Left lung (tissue), 14 donors: ENCODE measurements at places on chromosomes 16 and 17. TPM values are rescaled to one million over a fixed set of nuclear protein-coding genes. Genes with fewer than 3 reads are reported as not detected.

DNA sequence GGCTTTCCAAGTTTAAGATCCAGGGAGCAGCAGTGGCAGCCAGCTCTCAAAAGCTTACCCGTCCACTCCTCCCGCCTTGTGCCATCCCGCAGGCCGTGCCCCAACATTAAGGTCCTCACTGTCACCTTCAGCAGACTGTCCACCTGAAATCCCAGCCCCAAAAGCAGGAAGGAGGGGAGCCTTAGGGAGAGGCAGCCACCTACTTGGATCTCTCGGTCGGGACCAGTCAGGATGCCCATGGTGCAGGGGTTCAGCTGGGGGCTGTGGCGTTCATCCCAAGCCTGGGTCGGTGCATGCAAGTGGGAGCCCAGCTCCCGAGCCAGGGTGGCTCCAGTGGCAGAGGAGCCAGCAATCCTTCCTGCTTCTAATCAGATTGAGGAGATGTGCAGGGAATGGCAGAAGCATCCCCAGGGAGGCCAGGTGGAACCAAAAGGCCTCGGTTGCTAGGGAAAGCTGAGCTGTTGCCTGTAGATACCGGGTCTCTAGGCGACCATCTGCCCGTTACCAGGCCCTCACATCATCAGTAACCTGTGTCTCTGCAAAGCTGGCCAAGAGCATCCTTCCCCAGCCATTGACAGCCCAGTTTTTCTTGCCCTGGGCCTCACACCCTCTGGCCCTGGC lies 24.6 kb downstream of the CNGB1 start:
- no peak for DNase-seq

- no peak for DNase-seq
Observed at GRCh38 chr17:79866791-79867518, 27.7 kb upstream of the CBX4 start.

GRCh38 chr17:68868708-68869107 lies 86.5 kb downstream of the ABCA8 start:
- DNase-seq, result no peak

- DNase-seq, result no peak
Observed at GRCh38 chr16:12386192-12386591, 409.7 kb downstream of the SNX29 start.

GRCh38 chr17:80989586-80989913 lies 2.1 kb upstream of the CHMP6 start:
- DNase-seq, result no peak

- peak; percentile 29 for DNase-seq
Observed at GRCh38 chr17:83181991-83182619, 102.7 kb downstream of the METRNL start.

GRCh38 chr17:74763565-74764387 lies 12.4 kb downstream of the NAT9 start:
- peak; percentile 40 for DNase-seq

- DNase-seq, result no peak
Observed at GRCh38 chr17:42617956-42618431, 8.5 kb downstream of the TUBG1 start.

DNA sequence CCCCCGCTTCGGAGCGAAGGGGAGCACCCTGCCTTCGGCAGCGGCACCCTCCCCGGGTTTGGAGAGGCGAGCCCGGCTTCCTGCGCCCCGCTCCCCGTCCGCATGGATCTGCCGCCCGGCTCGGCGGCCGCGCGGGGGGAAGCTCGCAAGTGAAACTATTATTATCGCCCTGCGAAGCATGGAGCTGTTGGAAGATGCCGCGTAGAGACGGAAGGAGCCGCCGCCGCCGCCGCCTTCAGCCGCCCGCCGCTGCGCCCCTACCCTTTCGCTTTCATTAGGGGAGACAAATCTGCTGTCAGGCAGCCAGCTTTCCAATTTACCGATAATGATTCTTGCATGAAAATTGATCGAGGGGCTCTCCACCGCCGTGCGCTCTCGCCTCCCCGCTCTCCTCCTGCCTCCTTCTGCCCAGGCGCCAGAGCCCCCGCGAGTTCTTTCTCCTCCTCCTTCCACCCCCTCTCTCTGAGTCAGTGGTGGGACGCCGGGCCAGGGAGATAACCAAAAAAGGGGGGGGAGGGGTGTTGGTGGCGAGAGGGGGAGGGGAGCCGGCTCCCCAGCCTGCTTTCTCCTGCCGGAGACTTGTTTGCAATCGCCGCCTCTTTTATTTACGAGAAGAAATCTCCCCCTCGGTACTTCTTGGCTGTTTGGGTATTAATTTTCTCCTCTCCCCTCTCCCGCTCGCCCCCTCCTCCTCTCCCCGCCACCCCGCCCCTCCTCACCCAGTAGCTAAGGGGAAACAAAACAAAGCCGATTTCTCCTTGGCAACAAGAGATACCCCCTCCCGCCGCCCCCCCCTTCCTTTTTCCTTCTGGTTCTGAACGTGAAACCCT lies 58.0 kb upstream of the GSE1 start:
- DNase-seq, result peak; percentile 92

DNA sequence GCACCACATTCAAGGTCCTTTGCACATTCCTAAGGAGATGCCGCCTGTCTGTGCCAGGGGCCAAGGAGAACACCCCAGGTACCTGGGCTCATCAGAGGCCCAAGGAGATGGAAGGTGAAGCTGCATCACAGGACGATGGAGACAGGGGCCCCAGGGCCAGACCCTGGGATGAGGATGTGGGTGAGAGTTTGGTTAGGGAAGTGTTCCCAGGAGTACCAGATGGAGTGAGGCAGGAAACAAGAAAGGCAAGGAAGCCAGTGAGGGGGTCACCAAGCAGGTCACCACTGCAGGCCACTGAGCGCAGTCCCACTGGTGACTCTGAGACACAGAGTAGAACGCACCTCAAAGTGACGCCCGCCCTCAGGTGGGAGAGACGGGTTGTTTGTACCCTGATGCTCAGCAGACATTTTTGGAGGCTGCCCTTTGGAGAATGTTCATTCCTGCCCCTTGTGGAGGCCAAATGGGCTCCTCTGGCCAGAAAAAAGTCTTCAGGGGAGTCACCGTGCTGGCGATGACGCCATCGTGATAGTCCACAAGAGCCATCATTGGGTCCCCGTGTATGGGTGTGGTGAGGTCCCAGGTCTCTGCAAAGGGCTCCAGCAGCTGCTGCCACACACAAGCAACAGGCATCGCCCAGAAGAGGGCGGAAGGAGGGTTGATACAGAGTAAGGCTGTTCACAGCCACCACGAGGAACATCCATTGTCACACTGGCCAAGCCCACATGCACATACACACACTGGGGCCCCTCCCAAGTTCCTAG lies 57.5 kb downstream of the BEAN1 start:
- no peak for DNase-seq

GRCh38 chr16:70432356-70432722 lies 6.6 kb downstream of the ST3GAL2 start:
- DNase-seq, result no peak

DNA sequence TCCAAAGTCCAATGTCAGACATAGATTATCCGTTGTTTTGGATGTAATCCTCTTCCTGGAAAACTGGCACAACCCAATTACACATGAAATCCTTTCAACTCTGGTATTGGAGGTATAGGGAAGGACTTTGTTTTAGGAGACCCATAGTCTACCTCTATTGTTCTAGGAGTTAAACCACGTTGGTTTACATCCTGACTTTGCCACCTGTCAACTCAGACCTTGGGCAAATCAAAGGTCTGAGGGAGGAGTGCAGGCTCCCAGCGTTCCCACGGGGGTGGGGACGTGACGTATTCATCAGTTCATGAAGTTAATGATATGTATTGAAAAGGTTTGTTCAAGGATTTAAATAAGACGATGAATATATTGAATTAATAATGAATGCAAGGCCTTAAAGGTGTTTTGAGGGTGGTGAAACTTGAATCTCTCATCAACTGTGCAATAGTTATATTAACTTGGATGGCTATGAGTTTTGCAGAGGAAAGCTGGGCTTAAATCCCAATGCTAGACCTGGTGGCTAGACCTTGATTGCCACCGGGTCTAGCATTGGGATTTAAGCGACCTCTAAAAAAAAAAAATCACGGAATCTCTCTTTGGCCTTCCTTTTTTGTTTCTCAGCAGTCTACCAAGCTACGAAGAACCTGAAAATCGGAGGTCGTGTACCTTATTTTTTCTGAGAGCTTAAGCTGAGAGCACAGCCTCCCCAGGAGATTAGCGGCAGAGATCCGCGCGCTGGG lies 744 bp upstream of the NF1 start:
- DNase-seq, result no peak

GRCh38 chr17:72846399-72846798 lies 246.1 kb downstream of the SLC39A11 start:
- DNase-seq, result no peak

DNA sequence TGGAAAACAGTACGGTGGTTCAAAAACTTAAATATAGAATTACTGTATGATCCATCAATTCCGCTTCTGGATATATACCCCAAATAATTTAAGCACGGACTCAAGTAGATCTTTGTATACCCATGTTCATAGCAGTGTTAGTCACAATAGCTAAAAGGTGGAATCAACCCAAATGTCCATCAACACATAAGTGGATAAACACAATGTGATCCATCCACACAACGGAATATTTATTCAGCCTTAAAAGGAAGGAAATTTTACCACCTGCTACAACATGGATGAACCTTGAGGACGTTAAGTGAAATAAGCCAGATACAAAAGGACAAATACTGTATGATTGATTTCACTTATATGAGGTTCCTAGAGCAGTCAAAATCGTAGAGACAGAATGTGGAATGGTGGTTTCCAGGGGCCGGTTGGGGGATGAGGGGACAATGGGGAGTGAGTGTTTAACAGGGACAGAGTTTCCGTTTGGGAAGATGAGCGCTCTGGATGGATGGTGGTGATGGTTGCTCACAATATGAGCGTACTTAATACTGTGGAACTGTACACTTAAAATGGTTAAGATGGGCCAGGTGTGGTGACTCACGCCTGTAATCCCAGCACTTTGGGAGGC lies 5.4 kb upstream of the RNF222 start:
- no peak for DNase-seq

DNA sequence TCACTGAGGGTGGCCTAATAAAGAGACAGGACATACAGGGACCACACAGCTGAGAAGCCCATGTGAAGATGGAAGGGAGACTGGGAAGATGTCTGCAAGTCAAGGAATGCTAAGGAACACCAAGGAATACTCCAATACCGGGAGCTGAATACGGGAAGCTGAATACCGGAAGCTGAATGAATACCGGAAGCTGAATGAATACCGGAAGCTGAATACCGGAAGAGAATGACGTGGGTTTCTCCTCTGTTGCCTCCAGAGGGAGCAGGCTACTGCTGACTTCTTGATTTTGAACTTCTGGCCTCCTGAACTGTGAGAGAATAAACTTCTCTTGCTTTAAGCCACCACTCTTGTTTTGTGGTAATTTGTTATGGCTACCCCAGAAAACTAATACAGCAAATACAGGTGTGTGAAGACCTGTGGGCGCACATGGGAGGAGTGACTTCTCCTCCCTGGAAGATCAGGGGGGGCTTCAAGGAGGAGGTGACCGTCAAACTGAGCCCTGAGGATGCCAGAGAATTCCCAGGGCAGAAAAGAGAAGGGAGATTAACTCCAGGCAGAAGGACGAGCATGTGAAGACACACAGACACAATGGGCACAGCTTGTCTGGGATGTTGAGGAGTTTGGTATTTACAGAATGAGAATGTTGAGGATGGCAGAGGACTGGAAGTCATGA lies 259.9 kb downstream of the IRF8 start:
- DNase-seq, result no peak

DNA sequence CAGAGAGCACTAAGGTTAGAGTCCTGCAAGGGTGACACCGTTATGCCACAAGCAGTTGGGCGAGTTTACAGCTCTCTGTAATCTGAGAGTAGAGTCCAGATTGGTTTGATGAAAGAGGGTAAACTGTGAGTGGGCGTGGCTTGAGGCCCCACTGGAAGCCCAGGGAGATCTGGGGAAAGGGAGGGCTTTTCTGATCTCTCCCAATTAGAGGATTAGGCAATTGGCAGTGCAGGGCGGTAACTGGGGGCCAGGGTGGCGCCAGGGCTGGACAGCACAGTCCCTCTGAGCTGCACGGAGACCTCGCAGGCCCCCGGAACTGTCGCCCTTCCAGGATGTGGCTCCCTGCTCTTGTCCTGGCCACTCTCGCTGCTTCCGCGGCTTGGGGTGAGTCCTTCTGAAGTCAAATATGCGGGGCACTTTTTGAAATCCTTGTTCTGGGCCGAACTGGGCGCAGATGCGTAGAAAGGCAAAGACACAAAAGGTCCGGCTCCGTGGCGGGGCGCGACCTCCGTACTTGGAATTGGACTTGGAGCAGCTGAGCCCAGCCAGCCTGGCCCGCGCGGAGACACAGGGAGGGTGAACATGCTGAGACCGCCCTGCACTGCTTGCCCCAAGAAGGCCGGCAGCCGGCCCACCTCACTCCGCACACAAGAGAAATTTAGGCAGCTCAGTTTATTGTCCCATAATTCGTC lies 72.4 kb downstream of the CES1 start:
- DNase-seq, result peak; percentile 42

DNA sequence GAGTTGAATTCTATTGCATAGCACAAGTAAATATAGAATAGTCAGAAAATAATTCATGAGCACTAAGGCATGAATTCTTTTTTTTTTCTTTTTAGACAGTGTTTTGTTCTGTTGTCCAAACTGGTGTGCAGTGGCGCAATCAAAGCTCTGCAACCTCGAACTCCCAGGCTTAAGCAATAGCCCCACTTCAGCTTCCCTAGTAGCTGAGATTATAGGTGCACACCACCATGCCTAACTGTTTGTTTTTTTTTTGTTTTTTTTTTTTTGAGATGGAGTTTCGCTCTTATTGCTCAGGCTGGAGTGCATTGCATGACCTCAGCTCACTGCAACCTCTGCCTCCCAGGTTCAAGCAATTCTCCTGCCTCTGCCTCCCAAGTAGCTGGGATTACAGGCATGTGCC lies 16.6 kb downstream of the TUBD1 start:
- DNase-seq, result no peak

DNA sequence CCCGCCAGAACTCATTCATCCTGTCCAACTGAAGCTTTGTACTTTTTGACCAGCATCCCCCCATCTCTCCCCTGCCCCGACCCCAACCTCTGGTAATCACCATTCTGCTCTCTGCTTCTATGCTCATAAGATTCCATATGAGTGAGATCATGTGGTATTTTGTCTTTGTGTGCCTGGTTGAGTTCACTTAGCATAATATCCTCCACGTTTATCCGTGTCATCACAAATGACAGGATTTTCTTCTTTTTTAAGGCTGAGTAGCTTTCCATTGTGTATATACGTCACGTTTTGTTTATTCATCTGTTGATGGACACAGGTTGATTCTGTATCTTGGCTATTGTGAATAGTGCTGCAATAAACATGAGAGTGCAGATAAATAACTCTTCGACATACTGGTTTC lies 278.9 kb downstream of the SNX29 start:
- no peak for DNase-seq

The CACNA1G gene
- 4.3 TPM for total RNA-seq

The CD300A gene
- 35.5 TPM for total RNA-seq

The SHBG gene
- total RNA-seq, result not detected

The C16orf95 gene
- total RNA-seq, result 6.7 TPM

The TSPAN10 gene
- total RNA-seq, result 1.6 TPM

The AIPL1 gene
- total RNA-seq, result not detected

The HAS3 gene
- total RNA-seq, result 40.2 TPM

The HS3ST6 gene
- 1.4 TPM for total RNA-seq

The SLC38A8 gene
- total RNA-seq, result 0.65 TPM

The TEKT5 gene
- not detected for total RNA-seq

The FBXL19 gene
- 18.7 TPM for total RNA-seq

The FN3K gene
- total RNA-seq, result 28.1 TPM

The SLFN12 gene
- 28.0 TPM for total RNA-seq

The PAM16 gene
- total RNA-seq, result 26.2 TPM

The CA5A gene
- total RNA-seq, result 0.09 TPM

The FAM117A gene
- 11.9 TPM for total RNA-seq

The ANKS4B gene
- not detected for total RNA-seq
